A172 (cell line): ENCODE measurements at places on chromosomes 2 and 18. TPM values are rescaled to one million over a fixed set of nuclear protein-coding genes. Genes with fewer than 3 reads are reported as not detected.
A peak's percentile ranks its signal among the peaks of the same experiment; 100 is the strongest.

DNA sequence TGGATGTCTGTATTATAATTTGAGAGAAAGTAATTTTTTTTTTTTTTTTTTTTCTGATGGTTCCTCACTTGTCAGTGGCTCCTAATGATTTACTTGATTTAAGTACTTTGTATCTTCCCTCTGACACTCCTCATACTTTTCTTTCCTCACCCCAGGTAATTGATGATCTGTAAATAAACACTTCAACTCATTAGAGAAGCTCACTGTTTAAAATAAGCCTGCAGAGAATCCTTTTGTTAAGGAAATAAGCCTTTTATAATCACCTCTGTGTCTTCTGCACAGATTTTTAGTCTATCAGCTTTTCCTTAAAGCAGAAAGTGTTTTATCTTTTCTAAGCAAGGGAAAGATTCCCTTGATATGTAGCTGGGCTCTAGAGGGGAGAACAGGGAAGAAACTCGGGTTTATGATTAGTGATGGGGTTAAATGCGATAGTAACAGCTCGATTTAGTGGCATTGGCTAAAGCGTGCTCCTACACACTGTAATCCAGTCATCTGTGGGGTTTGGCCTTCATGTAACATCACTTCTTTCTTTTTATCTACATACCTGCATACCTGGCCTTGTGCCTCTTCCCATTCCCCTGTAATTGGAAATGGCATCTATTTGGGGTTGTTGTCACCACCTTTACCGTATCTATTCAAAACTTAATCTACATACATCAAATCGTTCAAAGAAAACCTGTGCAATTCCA, 60.1 kb upstream of the LRRTM1 start:
- DNase-seq = no peak

DNA sequence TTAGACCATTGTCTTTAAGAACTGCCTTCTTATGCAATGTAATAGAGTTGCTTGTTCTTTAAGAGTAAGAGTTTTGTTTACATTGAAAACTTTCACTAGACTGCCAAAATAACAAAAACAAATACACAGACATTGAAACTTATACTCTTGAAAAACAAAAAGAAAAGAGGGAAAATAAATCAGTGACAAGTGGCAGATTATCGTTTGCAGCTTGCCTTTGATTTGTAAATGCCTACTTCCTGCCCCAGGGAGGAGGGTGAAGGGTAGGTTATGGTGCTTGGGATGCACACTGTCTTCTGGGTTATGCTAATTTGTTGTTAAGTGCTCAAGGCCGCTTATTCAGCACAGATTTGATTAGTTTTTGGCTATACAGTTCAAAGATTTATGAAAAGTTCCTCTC, 198.7 kb downstream of the TGIF1 start:
- DNase-seq = peak; percentile 32

- no peak for DNase-seq
Observed at GRCh38 chr18:68839701-68840100, 41.8 kb downstream of the CCDC102B start.

GRCh38 chr2:42127425-42128424, 41.4 kb upstream of the EML4 start:
- DNase-seq = peak; percentile 48

GRCh38 chr2:195520671-195521155, 136.3 kb upstream of the SLC39A10 start:
- peak; percentile 74 for DNase-seq

DNA sequence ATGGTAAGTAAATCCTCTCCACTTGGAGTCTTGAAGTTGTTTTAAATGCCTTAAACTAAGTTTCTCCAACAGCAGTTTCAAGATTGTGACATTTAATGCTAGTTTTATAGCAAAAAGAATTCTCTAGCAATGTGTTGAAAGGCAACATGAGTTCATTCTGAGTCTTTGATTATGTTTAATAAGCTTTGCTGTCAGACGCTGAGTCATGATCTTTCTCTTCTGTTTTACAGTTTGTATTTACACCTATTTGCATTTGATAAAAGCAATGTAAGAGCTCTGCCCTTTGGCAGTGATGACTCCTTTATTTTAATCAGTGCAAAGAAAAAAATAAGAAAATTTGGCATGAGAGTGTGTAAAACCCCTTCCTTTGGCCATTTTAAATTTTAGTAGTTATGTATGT, 497.7 kb downstream of the STK39 start:
- peak; percentile 2 for DNase-seq

DNA sequence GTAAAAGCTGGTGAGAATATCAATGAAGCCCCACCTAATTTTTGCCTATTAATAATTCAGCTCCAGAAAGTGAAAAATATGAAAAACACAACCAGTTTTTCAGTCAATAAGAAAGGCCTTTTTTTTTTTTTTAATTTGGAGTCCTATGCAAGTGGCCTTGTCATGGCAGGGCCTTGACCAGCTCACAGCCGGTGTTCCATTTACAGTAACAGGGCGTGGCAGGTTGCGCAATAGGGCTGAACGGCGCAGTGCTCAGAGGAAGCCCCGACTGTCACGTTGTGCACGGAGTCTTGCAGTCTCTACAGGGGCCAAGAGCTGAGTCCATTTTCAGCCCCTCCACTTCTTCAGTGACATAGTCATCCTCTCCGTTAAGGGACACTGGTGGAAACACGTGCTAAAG, 184.1 kb upstream of the FN1 start:
- DNase-seq = peak; percentile 31

GRCh38 chr2:121273116-121273515, 11.9 kb downstream of the TFCP2L1 start:
- DNase-seq = no peak

DNA sequence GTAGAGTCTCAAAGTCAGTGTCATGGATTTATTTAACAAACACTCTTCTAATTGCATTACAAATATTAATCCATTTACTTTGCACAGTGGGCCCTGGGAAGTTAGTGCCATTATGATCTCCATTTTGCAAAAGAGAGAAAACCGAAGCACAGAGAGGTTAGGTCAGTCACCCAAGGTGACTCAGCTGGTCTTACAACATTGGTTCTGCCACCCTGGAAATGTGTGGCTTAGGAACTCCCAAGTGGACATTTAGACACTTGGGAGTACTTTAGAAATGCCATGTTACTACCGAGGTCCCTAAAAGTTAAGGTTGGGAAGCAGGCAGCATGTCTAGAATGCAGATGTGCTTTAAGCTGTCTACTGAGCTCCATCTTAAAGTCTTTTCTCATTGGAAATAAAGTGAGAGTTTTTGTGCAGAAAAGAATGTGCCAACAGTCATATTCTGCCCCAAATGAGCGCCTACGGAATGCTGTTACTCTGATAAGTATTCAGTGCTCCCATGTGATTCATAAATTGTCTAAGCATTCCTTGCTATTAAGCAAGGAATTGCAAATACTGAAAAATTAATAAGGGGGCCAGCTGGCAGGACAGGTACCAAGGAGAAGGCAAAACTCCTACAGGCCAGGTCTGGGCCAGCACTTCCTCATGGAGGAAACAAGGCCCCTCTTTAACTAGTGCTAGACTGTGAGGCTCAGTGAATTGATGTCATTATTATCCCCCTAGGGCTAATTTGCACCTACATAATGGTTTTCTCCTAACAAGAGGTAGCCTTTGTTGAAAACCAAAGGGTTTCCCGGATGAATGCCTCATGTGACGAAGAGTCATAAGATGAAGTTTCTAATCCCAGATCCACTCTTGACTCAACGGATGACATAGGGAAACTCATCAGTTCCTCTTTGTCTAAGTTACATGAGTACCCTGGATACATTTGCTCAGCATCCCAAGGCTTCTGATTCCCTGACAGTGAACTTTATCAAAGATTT, 16.3 kb downstream of the NRP2 start:
- DNase-seq = no peak

DNA sequence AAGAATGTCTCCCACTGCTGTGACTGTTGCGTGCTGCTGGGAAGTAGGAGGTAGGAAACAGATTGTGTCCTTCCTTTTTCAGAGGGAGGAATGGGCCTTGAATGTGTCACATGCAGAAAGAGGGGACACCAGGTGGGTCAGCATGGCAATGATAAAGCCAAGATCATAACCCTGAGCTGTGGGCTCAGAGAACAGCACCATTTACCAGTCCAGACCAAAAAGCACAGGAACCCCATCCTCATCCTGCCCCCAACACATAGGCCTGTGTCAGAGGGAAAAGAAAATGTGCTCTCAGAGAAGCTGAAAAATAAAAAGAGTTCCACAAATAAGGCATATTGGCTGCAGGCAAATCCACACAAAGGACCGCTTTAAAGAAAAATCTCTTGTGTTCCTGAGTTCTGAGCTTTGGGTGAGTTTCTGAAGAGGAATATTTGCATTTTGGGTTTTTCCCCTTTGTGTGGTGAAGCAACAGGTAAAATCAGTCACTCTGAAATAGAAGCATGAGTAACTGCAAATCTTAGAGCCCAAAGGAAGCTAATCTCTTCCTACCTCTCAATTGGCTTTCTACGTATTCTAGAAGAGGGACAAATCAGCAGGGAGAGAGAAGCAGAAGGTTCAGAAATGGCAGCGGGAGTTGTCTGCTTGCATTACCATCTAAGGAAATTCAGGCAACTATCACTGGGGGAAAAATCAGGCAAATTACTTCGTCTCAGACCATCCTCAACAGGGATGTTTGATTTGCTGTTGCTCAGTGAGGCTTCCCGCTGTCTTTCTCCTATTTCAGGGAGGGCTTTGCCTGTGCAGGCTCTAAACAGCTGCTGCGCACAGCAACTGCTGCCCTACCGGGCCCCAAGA, 106.8 kb downstream of the BCL11A start:
- DNase-seq = no peak

DNA sequence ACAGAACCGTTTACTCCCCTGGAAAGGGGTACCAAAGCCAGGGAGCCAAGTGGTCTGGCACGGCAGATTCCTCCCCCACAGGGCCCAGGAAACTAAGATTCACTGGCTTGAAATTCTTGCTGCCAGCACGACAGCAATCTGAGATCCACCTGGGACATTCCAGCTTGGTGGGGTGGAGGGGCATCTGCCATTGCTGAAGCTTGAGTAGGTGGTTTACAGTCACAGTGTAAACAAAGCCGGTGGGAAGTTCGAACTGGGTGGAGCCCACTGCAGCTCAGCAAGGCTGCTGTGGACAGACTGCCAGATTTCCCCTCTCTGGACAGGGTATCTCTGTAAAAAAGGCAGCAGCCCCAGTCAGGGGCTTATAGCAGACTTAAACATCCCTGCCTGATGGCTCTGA, 901.7 kb upstream of the LRRTM1 start:
- no peak for DNase-seq

DNA sequence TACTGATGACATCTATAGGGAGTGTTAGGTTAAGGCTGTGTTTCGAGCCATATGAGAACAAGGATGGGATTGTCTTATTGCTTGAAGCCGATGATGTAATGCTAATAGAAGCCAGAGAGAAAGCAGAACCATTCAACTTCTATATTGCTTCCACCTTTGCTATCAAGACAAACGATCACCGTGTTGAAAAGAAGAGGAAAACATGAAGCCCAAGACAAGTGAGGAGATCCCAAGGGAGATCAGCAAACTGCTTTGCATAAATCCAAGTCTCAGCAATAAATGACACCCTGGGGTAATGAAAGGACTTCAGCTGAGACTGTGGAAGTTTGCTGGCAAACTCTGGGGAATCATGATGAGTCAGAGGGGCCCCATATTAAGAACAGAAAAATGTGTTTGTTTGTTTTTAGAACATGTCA, 206.2 kb downstream of the NCKAP5 start:
- DNase-seq = peak; percentile 51

DNA sequence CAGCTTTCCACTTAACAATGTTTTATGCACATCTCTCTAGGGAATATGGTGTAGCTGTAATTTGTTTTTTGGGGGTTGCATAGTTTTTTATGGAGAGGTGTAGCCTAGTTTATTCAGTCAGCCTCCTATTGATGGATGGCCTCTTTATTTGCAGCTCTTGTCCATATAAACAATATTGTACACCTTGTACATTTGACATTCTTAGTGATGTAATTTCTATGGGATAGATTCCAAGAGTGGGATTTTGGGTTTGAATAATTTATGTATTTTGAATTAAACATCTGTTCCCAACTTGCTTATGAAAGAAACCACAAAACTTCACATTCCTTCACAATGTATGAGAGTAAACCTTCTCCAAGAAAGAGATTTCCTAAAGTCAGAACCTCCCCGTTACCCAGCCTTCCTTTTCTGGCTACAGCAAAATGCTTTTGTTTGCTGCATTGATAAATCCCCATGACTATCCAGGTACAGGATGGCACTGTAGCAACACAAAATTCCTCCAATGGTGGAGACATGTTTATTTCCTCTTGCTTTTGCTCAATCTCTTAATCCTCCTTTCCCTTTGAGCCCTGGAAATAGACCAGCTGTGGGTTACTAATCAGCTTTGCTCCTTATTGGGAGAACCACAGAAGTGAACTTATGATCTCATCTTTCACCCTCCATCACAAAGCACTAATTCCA, 58.4 kb upstream of the GALR1 start:
- no peak for DNase-seq

- DNase-seq = no peak
Observed at GRCh38 chr2:157196956-157197355, 60.5 kb upstream of the GALNT5 start.

DNA sequence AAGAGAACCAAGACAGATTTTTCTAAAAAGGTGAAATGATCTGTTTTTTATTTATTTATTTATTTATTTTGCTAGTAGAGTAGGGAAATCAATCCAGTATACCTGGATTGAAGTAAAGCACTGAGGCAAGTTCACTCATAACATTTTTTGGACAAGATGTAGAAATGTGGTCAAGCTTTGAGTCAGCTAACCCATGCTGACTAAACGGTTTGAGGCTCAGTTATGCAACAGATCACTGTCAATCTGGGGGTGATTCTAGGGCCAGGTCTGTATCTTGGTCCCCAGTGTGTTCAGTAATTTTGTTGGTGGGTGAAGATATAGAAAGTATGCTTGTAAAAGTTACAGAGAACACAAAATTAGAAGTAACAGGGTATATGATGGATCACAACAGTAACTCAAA, 60.2 kb downstream of the RMDN2 start:
- peak; percentile 13 for DNase-seq

DNA sequence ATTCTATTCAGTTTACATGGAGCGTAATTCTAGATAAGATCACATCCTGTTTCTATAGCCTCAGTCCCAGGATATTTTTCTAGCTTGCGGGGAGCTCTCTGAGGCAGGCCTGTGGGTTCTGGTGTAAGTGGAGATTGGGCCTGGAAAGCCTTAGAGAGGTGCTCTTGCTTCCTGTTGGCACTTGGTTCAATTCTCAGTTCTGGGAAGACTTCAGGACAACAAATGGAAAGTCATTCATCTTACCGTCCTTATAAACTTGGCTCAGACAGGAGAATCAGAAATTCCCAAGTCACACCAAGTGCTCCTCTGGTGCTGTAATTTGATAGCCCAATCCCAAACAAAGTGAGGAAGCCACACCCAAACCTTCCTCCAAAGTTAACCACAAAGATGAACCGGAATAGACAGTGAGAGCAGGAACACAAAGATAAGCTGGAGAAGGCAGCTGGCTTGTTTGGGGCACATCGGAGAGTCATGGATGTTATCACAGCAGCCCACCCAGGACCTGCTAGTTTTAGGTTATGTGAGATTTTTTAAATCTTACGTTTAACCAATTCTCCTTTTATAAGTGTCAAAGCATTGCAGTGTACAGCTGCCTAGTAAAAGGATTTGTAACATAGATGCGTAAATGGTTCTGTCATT, 144.3 kb upstream of the MAP3K20 start:
- peak; percentile 60 for DNase-seq

Gene GTF3C2
- total RNA-seq = 56.4 and 67.8 TPM in 2 replicates

Gene CGREF1
- total RNA-seq = 0.17 and 0.40 TPM in 2 replicates

Gene MAP3K2
- total RNA-seq = 43.3 and 47.5 TPM in 2 replicates

Gene SPEG
- total RNA-seq = 30.0 and 32.9 TPM in 2 replicates

Gene FOXI3
- not detected in 2 replicates for total RNA-seq

Gene SLC16A14
- not detected in 2 replicates for total RNA-seq

Gene MRO
- total RNA-seq = 0.03 TPM in 1 of 2 replicates, not detected in the other

Gene DLX2
- total RNA-seq = 0.64 and 0.81 TPM in 2 replicates

Gene CNDP1
- total RNA-seq = not detected in 2 replicates

Gene SLC5A7
- total RNA-seq = not detected in 2 replicates

Gene LPIN1
- 25.8 and 34.4 TPM in 2 replicates for total RNA-seq

Gene ME2
- 62.4 and 67.7 TPM in 2 replicates for total RNA-seq

Gene NPPC
- 0.12 TPM in 1 of 2 replicates, not detected in the other for total RNA-seq

Gene TMEM178A
- total RNA-seq = not detected in 2 replicates

Gene LRRTM4
- 0.12 and 0.36 TPM in 2 replicates for total RNA-seq
